ENCODE measurements at places on chromosomes 5 and 9.

GRCh38 chr9:81396528-81396927, 292.8 kb downstream of the TLE1 start:
- no peak for DNase-seq

- DNase-seq = no peak
Measured at GRCh38 chr5:51567636-51568035, 184.4 kb downstream of the ISL1 start.

GRCh38 chr5:33969572-33970452, 14.7 kb downstream of the SLC45A2 start:
- DNase-seq = no peak

- no peak for DNase-seq
Measured at GRCh38 chr9:18396102-18396728, 77.7 kb upstream of the ADAMTSL1 start.

- DNase-seq = no peak
Measured at GRCh38 chr5:146706321-146706972, 172.1 kb downstream of the PPP2R2B start.

DNA sequence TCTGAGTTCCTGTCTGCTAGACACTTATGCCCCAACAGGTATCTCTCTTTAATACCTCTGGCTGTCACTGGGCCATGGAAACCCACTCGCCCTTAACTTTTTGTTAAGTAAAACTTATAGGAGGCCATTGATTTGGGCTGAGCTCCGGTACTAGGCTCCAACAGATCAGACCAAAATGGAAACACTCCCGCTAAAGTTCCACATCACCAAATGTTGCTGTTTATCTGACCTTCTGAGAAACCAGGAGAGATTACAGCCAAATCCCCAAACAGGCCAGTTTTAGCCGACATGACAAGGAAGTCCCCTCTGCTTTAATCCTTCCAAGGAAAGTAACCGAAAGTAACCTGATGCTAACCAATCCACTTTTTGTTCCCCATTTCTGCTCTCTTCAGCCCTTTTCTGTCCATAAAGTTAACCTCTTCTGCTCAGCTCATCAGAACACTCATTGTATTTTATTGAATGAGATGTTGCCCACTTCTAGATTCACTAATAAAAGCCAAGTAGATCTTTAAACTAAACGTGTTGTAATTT, 115.2 kb upstream of the LHFPL2 start:
- DNase-seq = no peak

- DNase-seq = no peak
Measured at GRCh38 chr5:147439254-147439653, 70.6 kb downstream of the DPYSL3 start.

- no peak for DNase-seq
Measured at GRCh38 chr5:42397267-42397666, 26.0 kb upstream of the GHR start.

DNA sequence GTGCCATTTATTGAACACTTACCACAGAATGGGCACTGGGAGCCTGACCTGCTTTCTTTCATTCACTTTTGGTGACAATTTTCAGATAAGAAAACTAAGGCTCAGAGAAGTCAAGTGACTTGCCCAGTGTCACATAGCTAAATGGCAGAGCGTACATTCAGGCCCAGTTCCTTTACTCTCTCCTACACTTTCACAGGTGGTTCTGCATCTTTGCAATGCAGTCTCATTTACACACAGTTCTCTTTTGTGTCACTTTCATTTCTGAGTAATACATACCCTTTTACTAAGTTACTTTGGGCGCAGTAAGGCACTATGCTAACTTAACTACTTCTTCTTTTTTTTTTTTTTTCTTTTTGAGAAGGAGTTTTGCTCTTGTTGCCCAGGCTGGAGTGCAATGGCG, 8.3 kb downstream of the NFIL3 start:
- DNase-seq = no peak

GRCh38 chr9:105994970-105995369, 300.6 kb downstream of the TMEM38B start:
- no peak for DNase-seq

DNA sequence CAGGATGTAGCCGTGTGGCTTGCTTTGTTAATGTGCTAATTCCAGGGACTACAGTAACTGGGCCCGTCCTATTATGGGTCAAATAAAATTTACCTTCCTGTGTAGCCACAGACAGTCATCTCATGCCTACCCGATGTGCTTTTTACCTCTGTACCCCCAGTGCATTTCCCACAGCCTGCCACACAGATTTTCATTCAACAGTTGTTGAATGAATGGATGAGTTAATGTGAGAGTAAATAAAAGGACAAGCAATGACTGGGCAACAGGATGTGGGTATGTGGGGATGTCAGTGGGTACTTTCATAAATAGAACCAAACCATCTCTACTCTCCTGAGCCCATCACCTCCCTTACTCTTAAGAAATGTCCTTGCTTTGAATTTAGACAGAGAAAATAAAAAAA, 441.2 kb upstream of the ZNF462 start:
- DNase-seq = no peak

GRCh38 chr9:88828492-88828974, 162.7 kb upstream of the S1PR3 start:
- no peak for DNase-seq

GRCh38 chr5:91591076-91591475, 208.0 kb upstream of the ARRDC3 start:
- DNase-seq = no peak

DNA sequence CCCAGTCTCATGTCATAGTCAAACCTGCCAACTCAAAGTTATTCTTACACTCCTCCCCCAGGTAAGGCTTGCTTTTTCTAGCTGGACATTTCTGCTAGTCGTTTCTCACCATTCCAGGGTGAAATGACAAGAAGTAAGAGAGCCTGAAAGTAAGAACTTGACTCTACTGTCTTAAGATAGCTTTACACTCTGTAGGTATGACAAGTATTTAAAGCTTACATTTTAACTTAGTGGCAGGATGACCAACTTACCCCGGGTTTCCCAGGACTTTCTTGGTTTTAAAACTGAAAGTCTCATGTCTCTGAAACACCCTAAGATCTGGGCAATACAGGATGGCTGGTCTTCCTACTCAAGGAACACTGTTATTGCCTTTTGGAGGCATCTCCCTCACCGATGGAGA, 67.5 kb upstream of the PIK3R1 start:
- DNase-seq = no peak

DNA sequence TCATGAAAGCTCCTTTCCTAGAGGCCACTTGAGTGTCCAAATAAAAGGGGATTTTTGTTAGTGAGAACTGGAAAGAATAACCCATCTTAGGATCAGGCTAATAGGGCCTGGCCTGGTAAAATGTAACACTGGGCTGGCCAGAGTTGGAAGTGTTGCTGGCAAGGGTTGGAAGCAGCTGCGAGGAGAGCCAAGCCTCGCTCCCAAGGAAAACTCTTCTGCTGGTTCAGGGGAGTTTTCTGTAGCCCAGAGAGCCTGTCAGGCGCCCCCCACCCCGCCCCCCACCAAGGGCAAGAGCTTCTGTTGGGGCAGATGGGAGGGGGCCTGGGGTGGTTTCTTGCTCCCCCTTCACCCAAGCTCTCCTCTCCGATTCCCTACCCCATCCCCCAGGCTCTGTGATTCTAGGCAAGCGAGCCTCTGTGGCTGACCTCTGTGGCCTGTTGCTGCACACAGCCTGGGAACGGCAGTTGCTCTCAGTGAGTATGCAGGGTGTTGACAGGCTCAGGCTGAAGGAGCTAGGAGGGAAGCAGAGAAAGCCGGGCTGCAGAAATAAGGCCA, 547.8 kb downstream of the CCDC171 start:
- DNase-seq = peak; percentile 11

GRCh38 chr5:78295035-78295961, 800 bp upstream of the AP3B1 start:
- peak; percentile 58 for DNase-seq
